ENCODE measurements at places on chromosomes 1 and 21.

- no peak for DNase-seq
Observed at GRCh38 chr1:201859424-201859823, 29.3 kb upstream of the SHISA4 start.

- no peak for DNase-seq
Observed at GRCh38 chr1:109513110-109513710, 3.7 kb upstream of the AMIGO1 start.

DNA sequence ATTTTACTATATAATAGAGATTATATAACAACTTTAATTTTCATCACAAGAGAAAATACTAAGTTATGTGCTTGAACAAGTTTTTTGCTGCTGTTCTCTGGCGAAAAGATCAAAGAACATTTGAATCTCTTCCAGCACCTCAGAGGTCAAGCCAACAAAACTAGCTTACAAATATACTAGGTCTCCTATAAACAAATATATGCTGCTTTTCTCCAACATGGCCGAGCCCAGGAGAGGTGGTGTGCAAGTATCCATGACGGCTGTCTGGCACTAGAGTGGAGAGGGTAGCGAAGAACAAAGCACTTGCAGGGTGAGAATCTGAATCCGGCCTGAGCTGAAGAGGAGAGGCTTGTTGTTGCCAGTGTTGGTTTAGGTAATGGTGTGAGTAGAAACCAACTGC is 7.5 kb upstream of the FMO3 start:
- no peak for DNase-seq

- DNase-seq: no peak
Observed at GRCh38 chr1:5933676-5934057, 58.6 kb downstream of the NPHP4 start.
